Stimulated activated CD4-positive, alpha-beta T cell treated with anti-CD3 and anti-CD28 coated beads, Interleukin-15, amount 100 ng/mL, for 24 hours (primary cell): ENCODE measurements at places on chromosomes 13 and 19.

DNA sequence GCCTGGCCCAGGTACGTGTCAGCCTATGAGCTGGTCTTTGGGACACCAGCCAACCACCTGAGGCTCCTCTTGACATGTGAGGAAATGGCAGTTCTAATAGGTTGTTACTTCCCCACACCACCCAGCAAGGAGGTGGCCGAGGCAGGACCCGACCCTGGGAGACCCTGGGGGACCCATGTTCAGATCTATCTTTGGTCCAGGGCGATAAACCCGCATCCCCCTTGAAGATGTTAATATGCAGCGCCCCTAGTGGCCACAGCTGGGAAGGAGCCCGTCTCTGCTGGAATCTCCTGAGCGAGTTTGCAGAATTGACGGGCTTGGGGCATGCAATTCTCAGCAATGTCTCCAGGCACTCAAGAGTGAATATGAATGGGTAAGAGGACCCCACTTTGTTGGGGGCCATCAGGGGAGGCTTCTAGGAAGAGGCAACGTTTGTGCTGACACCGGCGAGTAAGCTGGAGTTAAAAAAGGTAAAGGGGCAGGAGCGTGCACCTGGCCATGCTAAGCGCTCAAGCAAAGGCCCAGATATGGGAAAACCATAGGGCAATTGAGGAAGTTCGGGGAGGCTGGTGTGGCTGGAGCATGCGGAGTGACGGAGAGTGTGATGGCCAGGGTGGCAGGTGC, 1.5 kb upstream of the MYO1F start:
- peak; percentile 88 for DNase-seq

GRCh38 chr19:54674021-54674617, 11.3 kb downstream of the LILRB4 start:
- DNase-seq = no peak

- no peak for DNase-seq
Measured at GRCh38 chr13:107681600-107681999, 533.7 kb downstream of the LIG4 start.

DNA sequence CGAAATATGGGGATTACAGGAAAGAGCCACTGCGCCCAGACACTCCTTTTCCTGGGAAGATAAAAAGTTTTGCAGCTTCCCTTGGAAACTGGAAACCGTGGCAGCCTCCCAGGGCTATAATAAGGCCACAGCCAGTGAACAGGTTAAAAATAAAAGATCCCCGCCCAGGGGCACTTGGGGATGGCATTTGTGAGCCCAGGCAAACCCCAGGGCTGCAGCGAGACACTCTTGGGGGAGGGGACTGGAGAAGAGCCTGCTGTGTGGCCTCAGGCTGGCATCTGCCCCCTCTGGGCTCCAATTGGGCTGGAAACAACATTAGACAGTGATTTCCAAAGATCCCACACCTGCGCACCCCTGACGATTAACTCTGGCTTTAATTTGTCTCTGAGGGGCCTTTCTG, 11.2 kb downstream of the FEM1A start:
- no peak for DNase-seq

GRCh38 chr13:48652851-48653471, 768 bp upstream of the CYSLTR2 start:
- DNase-seq = no peak

- DNase-seq = no peak
Measured at GRCh38 chr13:26019881-26020870, 31.6 kb downstream of the SHISA2 start.

DNA sequence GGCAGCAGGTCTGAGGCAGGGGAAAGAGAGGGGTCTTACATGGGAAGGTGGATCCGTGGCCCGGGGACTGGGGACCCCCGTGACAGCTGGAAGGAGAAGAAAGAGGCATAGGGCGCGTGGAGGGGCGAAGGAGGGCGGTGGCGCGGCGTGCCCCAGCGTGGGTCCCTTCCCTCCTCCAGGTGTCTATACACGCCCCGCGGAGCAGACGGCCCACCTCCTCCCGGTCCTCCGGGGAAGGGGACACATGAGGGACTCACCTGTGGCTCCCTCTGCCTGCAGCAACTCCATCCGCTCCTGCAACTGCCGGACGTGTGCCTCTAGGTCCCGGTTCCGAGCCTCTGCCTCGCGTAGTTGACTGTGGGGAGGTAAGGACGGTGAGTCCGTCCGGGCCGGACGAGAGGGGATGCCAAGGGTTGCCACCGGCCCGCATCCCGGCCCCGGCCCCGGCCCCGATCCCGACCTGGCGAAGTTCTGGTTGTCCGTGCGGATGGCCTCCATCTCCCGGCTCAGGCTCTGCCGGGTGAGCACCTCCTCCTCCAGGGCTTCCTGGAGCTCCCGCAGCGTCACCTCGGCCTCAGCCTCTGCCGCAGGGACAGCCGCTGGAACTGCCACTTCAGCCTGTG, 2.4 kb upstream of the SIX5 start:
- no peak for DNase-seq

GRCh38 chr13:59663707-59664106, 500.0 kb downstream of the DIAPH3 start:
- DNase-seq = no peak

DNA sequence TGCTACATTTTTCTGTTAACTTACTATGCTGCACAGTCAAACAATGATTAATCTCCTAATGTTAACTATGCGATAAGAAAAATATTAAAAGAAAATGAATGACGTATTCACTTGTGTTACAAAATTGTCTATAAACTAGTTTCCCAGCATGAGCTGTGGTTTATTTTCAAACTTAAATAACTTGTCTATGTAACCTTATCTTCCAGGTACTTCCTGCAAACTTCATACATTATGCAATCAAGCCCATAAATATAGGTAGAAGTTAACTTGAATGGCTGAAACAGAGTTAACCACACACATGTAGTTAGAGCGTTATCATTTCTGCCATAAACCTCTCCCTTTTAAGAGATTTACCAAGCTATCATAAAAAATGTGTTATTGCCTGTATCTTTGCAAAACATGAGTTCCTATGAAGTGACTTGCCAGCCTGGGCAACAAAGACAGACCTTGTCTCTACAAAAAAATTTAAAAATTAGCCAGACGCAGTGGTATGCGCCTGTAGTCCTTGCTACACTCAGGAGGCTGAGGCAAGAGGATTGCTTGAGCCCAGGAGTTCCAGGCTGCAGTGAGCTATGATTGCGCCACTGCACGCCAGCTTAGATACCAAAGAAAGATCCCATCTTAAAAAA, 17.7 kb upstream of the KLF5 start:
- DNase-seq = no peak

DNA sequence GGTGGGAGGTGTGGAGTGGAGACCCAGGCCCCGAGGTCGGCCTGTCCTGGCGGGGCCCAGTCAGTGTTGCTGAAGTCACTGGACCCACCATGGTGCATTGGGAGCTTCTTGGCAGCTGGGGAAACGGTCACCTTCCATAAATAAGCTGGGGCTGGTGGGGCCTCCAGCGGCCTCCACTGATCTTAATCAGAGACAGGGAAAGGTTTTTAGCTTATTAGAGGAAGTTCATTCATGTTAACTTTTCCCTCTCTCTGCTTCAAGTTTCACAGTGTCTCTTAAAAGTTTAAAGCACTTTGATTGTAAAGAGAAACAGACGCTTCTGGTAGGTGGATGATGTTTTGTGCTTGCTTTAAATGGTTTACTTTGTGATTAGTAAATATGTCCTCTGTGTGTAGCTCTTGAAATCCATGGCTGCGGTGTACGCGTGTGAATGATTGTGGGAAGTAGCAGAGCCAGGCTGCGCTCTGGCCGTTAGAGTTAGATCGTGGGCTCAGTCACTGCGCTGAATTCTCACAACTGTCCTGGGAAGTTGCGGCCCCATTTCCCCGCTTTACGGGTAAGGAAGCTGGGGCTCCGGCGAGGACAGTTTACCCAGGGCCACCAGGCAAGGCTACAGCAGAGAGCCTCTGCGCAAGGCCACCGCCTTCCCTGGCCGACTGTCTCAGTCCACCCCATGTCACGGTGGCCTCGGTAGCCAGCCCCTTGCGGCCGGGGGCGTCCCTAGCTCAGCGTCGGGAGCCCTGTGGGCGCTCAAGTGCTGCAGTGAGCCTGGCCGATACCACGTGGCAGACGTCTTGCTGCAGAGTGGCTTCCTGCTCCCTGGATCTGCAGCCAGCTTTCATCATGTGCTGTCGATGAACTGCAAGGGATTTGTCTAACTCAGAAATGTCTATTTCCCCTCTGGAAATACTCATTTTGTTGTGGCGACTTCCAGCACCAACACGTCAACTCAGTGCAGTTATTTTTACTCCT, 16.5 kb upstream of the NDUFS7 start:
- DNase-seq = no peak

DNA sequence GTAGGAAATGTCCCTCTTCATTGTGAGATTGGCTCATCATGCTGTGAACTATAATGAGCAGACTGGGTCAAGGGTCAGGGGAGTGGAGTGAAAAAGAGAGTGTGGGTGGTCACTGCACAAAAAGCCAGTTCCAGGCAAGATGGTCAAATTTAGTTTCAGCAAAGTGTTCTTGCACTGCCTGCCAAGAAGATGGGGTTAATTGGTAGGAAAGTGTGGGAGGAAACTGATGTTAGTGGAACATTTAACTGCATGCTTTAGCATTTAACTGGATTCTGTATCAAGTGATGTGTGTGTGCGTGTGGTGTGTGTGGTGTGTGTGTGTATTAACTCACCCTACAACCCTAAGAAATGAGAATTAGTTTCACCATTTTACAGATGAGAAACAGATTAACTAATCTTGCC, 131.6 kb downstream of the COG6 start:
- peak; percentile 25 for DNase-seq

- no peak for DNase-seq
Measured at GRCh38 chr13:22903301-22903700, 277.5 kb upstream of the SGCG start.

DNA sequence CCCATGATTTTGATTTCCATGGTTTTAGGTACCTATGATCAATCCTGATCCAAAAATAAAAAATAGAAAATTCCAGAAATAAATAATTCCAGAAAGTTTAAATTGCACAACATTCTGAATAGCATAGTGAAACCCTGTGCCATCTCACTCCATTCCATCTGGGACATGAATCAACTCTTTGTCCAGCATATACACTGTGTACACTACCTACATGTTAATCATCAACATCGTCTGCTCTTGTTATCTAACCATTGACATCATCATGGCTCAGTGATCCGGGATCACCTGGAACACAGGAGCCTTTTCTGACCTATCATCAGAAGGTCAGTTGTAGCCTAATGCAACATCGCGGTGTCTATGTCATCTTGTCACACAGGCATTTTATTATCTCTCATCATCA, 75.6 kb downstream of the MYO16 start:
- no peak for DNase-seq

DNA sequence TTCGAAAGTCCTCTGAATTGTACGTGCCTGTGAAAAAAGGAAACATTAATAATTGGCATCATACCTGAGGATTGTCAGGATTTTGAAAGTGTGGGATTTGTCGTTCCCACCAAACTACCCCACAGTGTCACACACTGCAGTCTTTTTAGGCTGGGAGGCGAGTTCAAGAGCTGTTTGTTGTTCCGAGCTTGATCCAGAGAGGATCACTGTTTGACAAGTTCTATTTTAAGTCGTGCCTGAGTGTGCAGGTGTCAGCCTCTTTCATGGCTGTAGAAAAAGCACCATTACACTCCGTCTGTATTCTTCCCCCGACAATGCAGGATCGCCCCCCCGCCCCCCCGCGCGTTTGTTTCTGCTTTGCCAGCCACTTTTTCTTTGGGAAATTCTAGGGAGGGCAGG, 635 bp upstream of the NBEA start:
- DNase-seq = no peak

- no peak for DNase-seq
Measured at GRCh38 chr13:97300871-97301270, 78.7 kb downstream of the MBNL2 start.

- no peak for DNase-seq
Measured at GRCh38 chr19:15479391-15480345, at the start of gene PGLYRP2. TSS of gene PGLYRP2 (minus strand) at chr19:15479501. CDS start at chr19:15479371, 130 bp downstream.

DNA sequence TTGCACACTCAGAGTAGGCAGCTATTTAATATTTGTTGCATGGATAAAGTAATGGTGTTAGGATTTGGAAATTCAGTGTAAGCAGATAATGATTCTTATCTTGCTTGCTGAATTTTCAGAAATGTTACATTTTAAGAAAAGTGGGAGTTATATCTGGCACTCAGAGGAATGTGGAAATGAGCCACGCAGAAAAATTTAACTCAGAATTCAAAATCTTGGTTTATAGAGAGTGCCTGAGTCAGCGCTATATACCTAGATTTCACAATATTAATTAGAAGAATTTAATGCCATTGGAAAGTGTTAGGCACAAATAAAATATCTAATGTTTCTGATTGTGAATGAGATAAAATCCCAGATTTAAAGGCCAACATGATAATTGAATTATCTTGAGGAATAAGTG, 96.3 kb downstream of the GPR12 start:
- no peak for DNase-seq

DNA sequence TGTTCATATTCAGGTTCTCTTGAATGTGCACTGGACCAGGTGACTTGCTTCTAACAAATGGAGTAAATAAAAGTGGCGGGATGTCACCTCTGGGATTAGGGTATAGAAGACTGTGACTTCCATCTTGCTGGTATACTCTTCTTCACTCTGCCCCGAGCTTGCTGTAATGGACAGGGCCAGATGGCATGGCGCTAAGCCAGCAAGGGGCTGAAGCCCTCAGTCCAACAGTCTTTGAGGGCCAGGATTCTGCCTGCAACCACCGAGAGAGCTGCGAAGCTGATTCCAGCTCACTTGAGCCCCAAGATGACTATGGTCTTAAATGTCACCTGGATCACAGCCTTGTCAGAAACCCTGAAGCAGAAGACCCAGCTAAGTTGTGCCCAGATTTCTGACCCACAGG, 600.0 kb downstream of the FGF9 start:
- no peak for DNase-seq

- DNase-seq = no peak
Measured at GRCh38 chr13:89343165-89343564, 1672.0 kb downstream of the SLITRK5 start.

DNA sequence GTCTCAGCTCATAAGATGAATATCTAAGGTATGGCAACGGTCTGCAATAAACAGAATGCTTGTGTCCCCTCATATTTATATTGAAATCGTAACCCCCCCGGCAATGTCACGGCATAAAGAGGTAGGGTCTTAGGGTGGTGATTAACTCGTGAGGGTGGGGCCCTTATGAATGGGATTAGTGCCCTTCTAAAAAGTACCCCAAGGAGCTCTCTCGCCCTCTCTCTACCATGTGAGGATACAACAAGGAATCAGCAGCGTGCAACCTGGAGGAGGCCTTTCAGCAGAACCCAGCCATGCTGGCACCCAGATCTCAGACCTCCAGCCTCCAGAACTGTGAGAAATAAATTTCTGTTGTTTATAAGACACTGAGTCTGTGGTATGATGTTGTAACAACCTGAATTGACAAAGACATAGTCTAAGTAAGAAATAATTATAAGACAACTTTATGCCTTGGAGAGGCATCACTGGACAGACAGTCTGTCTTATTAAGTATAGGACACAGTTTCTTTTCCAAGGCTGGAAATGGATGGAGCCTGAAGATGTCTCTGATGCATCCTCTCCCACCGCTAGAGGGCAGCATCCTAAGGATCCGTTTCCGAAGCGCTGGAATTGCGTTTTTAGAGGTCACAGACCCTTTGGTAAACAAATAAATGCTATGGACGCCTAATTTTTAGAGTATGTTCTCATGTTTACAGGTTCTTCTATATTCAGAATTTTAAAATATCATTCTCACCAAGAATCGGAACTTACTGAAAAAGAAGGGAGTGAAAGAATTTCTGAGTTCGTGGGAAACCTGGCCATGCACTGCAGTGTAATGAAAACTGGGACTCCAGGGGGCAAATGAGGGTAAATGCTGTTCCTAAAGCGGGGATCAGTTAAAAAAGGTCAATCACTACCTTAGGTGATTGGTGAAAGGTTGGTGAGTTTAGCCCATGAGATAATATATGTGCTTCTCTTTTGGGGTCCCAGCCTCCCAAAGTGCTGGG, 13.3 kb upstream of the LEUTX start:
- DNase-seq = peak; percentile 66

- no peak for DNase-seq
Measured at GRCh38 chr13:85797311-85797710, 1.9 kb downstream of the SLITRK6 start.
